Activated CD8-positive, alpha-beta memory T cell treated with anti-CD3 and anti-CD28 coated beads, Interleukin-2, amount 10 ng/mL, durations not matched to agents 7 days and 5 days (primary cell): ENCODE measurements at places on chromosomes 4 and X. TPM values are rescaled to one million over a fixed set of nuclear protein-coding genes. Genes with fewer than 3 reads are reported as not detected.

GRCh38 chrX:11285651-11286050, 7.6 kb upstream of the AMELX start:
- DNase-seq: no peak

- no peak for DNase-seq
These were observed 633.1 kb downstream of the GRXCR1 start for GRCh38 chr4:43525646-43526045.

GRCh38 chr4:72666910-72667309, 97.9 kb upstream of the ADAMTS3 start:
- no peak for DNase-seq

DNA sequence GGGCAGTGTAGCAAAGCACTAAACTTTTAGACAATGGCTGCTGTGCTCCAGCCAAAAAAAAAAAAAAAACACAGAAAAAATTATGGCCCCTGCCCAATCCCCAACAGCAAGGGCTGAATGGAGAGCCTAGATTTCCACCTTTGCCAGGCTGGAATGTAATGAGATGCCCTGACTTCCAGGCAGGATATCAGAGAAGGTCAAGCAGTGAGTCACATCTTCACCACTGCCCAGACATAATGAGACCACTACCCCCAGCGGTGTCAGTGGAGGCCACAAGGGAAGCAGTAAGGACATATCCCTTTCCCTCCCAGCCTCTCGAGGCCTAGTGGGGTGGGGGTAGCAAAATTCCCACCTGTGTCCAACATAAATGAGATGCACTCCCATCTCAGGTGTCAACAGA, 216.3 kb upstream of the LEF1 start:
- DNase-seq: no peak

DNA sequence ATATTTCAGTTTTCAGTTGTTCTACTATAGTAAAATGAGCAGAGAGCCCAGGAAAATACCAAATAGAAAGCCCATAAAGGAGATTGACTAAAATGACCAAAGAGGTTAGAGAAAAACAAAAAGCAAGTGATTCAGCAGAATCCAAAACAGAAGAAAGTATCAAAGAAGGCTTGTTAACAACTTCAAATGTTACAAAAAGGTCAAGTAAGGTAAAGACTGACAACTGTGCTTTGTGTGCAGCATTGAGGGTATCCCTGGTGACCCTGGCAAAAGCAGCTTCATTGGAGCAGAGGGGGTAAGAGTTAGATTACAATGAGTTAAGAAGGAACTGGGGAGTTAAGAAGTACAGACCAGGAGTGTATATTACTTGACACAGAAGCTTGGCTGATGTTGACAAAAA, 317.9 kb downstream of the OPHN1 start:
- DNase-seq: no peak

DNA sequence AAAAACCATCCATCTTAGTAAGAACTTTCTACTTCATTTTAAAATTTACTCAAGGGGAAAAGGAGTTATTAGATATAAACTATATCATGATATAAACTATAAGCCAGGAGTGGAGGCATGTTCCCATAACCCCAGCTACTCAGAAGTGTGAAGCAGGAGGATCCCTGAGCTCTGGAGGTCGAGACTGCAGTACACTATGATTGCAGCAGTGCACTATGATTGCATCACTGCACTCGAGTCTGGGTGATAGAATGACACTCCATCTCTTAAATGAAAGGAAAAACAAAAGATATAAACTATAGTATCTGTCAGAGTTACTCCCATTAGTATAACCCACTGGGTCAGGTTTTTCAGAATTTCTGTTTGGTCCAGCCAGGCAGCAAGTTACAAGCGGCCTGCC, 47.6 kb downstream of the RPS3A start:
- no peak for DNase-seq

GRCh38 chrX:110173192-110174175, 144.4 kb downstream of the AMMECR1 start:
- no peak for DNase-seq

DNA sequence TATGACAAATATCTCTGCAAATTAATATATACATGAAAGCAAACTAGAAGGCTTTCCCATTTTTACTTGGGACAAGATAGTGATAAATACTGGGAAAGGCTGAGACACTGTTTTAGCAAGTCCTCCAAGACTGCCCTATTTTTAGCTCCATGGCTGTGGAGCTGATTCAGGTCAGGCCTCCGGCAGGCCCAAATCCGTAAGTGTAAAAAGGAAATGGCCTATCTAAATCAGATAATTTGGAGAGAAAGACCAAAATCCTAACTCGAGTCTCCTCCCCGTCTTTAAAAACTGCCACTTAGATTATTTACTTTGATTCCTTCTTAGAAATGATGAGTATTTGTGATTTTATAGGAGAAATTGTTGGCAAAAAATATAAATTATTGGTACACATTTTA, 2.9 kb downstream of the OTUD4 start:
- no peak for DNase-seq

GRCh38 chr4:38034986-38035882, 75.0 kb downstream of the PTTG2 start:
- no peak for DNase-seq

GRCh38 chr4:113607998-113608397, 153.5 kb downstream of the CAMK2D start:
- DNase-seq: no peak

- no peak for DNase-seq
These were observed 190.2 kb downstream of the SMIM20 start for GRCh38 chr4:26104056-26104685.

- no peak for DNase-seq
These were observed 68.0 kb upstream of the GRID2 start for GRCh38 chr4:92235731-92236130.

DNA sequence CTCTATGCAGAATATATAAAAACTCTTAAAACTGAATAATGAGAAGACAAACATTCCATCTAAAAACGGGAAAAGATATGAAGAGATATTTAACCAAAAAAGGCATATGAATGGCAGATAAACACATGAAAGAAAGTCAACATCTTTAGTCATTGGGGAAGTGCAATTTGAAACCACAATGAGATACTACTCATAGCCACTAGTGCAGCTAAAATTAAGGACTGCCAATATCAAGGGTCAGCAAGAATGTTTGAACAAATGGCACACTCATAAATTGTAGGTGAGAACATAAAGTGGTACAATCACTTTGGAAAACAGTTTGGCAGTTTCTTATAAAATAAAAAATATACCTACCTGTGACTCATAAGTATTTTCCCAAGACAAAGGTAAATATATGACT, 534.9 kb upstream of the DIPK2B start:
- DNase-seq: no peak

DNA sequence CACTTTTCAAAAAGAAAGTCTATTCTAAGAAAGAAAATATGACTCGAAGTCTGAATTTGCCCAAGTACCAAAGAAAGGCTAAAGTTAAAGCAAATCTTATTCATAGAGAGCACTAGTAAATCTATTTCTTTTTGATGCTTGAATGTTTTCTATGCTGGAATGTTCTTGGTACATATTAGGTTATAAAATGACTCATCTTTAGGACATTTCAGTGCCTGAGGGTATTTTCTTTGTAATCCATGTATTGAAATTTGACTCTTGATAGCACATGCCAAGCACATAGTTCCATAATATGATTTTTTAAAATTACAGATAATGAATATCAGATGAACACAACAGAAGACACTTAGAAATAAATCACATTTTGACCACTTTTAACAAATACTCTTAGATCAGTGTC, 232.8 kb downstream of the TRIML1 start:
- no peak for DNase-seq

DNA sequence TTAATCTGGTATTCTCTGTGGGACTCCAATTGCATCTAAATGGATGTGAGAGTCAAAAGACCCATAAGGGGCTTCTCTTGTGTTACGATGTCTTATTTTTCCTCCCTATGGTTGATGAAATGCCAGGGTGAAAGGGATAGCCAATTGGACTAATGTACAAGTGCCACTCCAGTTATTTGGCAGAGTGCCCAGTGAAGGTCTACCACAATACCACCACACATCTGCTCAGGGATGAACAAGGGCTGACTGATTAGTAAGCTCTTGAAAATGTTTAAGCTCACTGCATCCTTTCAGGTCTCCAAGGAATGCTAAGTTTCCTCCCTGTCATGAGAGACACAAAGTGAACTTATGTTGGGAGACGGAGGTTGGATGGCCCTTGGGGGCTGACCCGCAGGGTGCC, 57.8 kb downstream of the HEPH start:
- DNase-seq: no peak

GRCh38 chr4:148289740-148290139, 152.5 kb downstream of the NR3C2 start:
- no peak for DNase-seq

DNA sequence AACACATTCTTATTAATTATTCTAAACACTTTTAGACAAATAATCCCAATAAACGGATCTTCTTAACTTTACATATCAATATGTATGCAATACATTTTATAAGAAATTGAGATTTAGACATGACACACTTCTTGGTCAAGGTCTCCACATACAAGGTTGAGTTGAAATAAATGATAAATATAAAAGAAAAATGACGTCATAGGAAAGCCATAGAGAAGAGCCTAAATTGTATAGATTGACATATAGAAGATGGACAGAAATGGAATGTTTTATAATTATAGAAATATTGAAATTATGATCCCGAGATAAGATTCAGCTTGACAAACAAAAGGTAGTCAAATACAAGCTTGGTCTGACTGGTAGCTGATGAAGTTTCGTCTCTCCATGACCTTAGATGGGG, 87.4 kb downstream of the RNF150 start:
- no peak for DNase-seq

- DNase-seq: no peak
These were observed 658 bp downstream of the SH3TC1 start for GRCh38 chr4:8199594-8200301.

GRCh38 chr4:8437281-8437680, 3.2 kb downstream of the ACOX3 start:
- DNase-seq: no peak

- DNase-seq: no peak
These were observed 69.1 kb upstream of the FBXW7 start for GRCh38 chr4:152605031-152605430.

DNA sequence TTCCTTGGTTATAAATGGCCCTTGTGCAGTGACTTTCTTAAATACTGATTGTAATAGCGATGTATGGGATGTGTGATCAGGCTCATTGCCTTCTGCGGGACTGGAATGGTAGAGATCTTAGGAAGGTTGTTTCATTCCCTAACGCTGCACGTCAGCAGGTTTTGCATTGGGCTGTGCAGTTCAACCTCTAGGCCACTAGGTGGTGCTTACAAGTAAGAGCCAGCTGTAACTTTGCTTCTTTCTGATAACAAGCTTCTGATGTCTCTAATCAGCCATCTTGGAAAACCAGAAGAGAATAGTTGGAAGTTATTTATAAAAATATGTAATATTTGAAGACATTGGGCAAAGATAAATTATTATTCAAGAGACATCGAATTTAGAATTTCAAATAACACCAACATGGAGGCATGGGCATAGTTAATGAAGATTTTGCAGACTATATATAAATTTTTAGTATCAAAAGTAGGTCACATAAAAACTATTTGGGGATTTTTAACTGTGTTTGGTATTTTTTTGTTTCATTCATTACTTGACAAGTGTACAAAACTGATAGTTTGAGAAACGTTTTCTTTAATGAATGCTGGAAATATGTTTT, 339.7 kb upstream of the PCDH7 start:
- no peak for DNase-seq

DNA sequence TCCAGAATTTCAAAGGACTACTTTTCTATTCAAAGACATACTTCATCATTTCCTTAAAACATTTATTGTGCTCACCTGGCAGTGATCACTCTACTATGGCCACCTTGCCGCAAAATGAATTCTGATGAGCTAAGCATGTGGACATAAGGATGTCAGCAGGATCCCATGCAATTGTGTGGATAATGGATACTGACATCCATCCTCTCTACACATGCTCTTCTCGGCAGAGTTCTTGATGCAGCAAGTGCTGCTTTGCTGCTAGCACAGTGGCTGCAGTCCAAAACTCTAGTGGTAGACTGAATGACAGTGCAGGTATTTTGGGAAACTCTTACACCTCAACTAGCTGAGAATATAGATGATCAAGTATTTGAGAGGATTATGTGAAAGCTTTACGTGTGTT, 168.0 kb downstream of the BANK1 start:
- DNase-seq: no peak

GRCh38 chrX:115624916-115625315, 63.9 kb downstream of the PLS3 start:
- no peak for DNase-seq

DNA sequence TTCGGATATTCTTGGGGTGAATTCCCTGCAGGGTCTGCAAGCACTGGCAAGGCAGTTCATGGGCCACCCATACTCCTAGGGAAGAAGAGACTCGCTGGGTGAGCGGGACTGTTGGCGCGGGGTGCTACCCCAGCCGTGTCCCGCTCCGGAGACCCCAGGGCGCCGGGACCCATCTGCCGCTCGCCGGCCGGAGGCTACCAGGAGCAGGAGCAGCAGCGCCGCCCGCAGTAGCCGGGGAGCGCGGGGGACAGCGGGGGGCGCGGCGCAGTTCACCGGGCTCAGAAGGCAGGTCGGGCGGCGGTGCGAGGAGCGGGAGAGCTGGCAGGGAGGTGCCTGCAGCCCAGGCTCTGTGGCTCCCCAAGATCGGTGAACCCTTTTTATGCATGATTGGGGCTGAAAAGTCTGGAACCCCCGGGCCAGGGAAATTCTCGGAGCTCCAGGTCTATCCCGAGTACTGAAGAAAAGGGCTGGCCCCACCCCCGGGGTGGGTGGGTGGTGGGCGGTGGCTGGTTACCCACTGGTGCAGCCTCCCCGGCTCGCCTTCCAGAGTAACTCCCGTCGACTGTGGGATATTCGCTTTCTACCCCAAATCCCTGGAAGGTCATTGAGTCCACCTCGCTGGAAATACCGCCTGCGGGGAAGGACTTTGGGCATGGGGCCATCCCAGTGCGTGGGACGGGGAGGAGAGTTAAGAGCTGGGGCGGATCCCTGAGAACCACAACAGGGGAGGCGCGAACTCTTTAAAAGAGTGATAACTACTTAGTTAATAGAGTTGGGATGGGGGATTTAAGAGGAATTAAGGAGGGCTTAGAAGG, 37.6 kb downstream of the PF4 start:
- DNase-seq: no peak

The CHRNA9 gene
- total RNA-seq: not detected

The CCKAR gene
- not detected for total RNA-seq

The SORCS2 gene
- total RNA-seq: 0.05 TPM

The MSX1 gene
- not detected for total RNA-seq

The NSUN7 gene
- 0.55 TPM for total RNA-seq

The STPG2 gene
- not detected for total RNA-seq

The BLOC1S4 gene
- 21.8 TPM for total RNA-seq

The FMR1 gene
- total RNA-seq: 55.1 TPM

The CFP gene
- total RNA-seq: 2.7 TPM

The GAGE12H gene
- total RNA-seq: not detected

The LDB2 gene
- total RNA-seq: not detected

The COL4A5 gene
- not detected for total RNA-seq

The TMEM47 gene
- not detected for total RNA-seq
